ENCODE measurements at places on chromosomes 6 and 20.

DNA sequence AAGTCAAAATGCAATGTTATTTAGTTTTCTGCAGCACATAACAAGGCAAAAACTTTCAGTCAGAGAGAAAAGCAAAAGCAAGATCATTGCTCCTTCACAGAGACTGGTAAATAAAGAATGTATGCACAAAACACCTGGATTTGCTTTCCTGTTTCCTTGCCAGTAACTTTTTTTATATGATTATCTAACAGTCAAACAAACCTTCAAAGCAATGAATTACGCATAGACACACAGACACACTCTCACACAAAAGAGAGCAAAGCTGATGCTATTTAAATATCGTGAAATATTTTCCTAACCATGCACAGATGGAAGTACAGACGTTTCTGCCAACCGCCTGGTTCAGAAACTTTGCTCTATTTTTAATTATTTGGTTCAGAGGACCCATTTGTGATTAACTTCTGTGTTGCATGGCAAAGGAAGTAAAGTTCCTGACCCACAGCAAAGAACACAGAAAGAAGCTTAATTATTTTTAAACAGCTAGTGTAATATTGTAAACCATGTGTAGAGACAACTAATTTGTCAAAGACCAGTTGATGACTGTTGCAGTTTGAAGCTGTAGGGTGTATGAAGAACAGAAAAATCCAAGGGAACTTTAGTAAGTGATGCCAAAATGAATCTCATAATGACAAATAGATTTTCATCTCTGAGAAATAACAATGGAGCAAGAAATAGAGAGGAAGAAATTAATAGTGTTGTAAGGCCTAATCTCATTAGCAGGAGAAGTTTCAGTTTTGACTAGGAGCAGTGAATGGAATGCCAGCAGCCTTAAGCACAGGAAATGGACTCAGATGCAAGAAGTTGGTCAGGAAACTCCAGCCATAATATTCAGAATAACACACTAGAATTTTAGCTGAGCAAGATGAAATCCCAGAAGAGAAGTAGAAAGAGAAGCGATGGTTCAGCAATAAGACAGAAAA is 24.1 kb downstream of the ATXN1 start:
- DNase-seq = no peak

DNA sequence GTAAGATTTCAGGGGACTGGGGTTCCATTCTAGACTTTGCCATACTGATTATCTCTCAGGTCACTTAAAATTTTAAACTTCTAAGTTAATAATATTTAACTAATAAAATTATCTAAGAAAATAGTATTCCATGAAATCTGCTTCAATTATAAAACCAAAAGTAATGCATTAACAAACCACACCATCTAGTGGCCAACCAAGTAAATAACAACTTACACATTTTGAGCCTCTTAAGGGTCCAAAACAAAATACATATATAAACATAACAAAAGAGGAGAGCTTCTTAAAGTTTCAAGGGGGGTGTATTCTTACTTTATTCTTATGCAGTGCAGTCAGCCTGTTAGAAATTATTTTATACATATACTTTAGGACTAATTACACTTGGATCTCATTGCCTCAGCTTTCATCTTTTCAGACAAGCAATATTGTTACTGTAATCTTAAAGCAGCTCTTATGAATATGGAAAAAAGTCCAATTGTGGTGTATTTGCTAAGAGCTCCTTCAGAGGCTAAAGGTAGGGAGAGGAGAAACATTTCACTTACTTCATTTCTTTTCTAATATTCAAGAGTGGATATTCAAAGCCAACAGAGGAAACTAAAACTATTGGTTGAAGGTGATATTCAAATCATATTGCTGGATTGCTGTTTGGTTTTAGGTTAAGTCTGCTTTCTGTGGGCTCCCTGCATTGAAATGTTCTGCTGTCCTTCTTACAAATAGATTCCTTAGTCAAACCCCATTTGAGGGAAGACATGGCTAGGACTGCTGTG is 199.7 kb upstream of the SIM1 start:
- DNase-seq = no peak

GRCh38 chr20:22389836-22390542 is 194.4 kb downstream of the FOXA2 start:
- peak; percentile 34 for DNase-seq

DNA sequence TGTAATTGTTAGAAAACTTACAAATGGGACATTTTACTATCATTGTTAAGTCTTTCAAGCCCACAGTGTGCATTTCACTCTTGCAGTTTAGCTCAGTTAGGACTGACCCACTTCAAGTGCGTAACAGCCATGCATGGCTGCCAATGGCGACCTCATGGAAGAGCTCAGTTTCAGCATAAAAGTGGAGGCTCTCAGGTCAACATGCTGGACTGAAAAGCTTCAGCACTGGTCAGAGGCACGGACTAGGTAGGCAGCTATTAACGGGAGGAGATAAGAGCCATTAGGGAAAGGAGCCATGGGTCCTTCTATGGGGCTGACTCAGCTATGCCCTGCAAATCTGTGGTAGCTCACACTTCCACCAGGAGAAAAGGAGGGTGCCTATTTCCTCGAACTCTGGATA is 101.8 kb downstream of the TTLL2 start:
- no peak for DNase-seq

DNA sequence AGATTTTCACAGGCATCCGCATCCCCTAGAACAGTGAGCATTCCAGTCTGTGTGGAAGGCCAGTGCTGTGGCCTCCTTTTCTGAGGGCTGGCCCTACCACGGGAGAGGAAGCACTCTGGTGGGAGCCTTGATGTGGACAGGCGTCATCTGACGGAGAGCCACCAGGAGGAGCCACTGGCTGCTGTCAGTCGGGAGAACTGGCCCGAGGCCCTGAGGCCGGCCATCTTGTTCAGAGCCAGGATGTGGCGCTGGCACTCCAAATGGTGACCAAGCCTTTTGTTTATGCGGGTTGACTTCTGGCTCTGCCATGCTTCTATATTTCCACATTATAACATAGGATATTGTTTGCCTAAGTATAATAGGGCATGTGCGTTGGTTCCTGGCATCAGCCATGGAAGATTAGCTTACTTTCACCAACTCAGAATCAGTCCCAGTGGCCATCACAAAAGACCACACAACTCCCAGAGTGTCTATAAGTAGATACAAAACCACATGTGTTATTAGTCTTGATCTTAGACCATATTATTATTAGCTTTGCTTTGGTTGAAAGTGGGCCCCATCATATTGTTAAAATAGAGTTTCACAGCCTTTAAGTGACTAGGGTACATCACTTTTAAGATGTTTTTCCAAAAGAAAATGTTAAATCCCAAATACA is 273.9 kb upstream of the TAB2 start:
- no peak for DNase-seq

DNA sequence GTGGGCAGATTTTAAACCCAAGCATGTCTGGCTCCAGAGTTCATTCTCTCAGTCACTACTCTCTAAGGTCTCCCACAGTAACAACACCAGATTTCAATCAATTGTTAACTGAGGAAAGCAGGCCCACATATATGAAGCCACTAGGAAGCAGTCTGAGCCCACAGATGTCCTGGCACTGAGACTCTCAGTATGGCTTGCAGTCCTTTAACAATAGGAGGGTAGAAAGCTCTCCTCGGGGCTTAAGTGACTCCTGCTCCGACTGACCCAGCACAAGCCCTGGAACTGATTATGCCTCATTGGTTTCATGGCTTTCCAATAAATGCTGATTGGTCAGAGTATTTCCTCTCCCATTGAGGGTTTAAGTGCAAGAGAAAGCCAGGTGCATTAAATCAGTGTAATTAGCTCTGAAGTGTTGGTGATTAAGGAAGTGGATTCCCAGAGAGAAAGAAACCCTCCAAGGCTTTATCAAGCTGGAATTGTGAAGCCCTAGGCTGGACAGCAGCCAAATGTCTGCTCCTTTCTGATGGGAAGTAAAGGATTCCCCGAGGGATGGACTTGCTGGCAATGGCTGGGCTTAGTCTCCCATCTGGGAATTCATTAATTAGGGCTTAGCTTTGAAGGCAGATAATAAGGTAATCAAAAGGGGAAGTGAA is 76.6 kb upstream of the PROKR2 start:
- no peak for DNase-seq

DNA sequence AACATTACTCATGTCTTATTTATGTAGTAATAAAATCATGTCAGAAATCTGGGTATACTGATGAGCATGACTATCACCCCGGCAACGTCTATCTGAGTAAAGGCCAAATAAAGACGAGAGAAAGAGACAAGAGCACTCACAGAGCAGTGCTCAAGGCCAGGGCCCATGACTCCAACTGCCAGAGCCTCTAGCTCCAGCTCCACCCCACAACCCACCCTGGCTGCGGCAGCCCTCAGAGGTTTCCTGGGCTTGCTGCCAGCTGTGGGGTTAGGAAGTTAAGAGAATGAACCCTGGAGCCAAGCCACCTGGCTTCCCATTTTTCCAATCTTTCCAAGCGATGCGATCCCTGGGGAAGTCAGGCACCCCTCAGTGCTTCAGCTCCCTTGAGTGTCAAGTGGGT is 92.0 kb upstream of the PAX1 start:
- no peak for DNase-seq

- peak; percentile 44 for DNase-seq
Measured at GRCh38 chr6:33851959-33852358, 48.2 kb upstream of the MLN start.

DNA sequence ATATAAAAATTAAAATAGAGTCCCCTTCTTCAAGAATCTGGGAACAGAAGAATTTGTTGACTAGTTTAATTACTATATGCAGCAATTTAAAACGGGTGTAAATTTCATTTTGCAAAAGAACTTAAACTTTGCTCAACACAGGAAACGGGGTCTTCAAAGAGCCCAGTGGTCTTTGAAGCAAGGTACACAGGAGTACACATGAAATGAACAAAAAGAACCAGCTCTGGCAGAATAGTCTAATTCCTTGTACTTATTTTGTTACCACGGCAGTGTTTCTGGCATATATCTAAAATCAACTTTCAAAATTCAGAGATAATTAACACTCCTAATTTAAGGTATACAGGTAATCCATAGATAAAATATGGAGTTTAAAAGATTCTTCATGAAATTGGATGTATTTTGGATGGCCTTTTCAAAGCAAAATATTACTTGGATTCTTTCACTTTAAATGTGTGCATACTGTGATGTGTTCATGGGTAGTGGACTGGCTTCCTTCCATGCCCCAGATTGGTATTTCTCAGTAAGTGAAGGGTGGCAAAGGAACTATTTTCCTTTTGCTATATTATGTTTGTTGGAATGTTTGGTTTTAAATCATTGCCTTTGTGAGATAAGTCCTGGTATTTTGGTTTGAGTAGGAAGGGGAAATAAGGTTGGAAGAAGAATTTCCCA is 96.8 kb upstream of the THEMIS start:
- no peak for DNase-seq

- no peak for DNase-seq
Measured at GRCh38 chr20:49684335-49684997, 29.2 kb downstream of the B4GALT5 start.

- DNase-seq = no peak
Measured at GRCh38 chr6:20370801-20371200, 30.9 kb upstream of the E2F3 start.

DNA sequence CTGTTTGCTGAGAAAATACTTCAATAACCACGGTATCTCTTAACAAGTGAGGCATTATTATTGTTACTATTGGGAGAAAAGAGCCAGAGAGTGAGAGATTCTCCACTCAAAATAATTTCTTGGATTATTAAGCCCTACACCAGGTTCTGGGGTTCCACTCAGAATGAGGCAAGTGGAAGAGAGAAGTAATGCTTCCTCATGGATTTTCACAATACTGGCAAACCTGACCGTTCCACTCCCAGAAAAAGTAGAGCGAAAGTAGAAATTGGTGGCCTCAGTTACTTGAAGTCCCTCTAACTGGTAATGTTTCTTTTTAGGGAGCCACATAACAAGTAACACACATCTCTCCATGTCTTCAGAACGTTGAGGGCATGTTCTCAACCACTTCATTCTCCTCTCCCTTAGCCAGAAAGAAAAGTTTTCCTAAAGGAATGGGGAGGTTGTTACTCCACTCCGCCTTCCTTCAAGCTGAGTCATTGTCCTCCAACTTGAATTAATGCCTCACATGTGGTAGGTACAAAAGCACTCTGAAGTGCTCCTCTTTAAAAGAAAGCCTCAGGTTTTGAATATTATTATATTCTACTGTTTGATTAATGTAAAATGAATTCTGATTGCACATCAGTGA is 1.9 kb downstream of the BAG2 start:
- DNase-seq = peak; percentile 52

DNA sequence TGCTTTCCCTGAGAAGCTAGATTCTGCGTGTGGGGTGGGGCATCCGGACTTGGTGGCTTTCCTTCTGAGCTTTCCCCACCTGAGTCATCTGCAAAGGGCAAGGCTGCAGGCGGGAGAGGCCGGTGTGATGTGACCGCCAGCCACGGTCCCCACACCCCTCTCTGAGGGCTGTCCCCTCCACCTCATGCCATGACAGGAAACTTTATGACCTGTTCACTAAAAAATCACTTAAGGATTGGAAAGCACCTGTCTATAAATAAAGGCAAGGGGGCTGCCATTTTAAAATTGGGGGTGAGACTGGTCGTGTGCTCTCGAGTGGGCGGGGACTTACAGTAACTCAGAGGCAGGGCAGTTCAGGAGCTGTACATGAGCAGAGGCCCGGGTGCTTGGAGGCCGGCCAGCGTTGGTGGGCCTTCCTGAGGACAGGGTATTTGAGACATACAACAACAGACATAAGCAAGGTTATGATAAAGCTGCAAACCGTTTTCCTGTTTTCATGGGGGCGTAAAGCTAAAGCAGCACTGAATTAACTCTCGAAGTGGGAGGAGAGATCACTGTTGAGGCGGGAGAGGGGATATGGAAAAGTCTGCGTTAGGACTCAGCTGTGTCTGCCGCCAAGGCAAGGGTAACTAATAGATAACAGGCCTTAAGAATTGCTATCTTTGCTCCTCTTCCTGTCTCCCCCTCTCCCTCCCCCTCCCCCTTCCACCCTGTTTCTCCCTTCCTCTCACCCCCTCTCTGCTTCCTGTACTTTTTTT is 16.1 kb upstream of the SERPINB1 start:
- peak; percentile 77 for DNase-seq

DNA sequence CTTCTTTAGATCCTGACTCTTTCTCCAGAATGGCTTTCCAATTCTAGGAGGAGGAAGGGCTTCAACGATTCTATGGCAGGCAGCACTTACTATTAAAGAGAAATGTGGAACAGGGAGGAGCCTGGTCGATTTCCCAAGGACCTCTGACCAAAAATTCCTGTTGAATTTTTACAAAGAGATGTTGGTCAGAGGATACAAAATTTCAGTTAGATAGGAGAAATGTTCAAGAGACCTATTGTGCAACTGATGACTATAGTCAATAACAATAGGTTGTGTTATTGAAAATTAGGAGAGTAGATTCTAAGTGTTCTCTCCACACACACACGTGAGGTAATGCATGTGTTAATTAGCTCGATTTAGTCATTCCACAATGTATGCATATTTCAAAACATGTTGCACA is 130.1 kb upstream of the TNFAIP3 start:
- no peak for DNase-seq

GRCh38 chr6:166584155-166584554 is 2.3 kb downstream of the RAMACL start:
- DNase-seq = no peak

Data from H54 (cell line).